ENCODE measurements at places on chromosomes 5 and 9.

- DNase-seq = no peak
Measured at GRCh38 chr5:115732026-115732425, 84.4 kb downstream of the CDO1 start.

DNA sequence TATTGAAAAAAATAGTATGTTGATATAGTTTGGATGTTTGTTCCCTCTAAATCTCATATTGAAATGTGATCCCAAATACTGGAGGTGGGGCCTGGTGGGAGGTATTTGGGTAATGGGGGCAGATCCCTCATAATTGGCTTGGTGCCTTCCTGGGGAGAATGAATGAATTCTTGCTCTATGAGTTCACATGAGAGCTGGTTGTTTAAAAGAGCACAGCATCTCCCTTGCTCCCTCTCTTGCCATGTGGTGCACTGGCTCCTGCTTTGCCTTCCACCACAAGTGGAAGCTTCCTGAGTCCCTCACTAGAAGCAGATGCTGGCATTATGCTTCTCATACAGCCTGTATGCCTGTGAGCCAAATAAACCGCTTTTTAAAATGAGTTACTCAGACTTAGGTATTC lies 154.8 kb downstream of the ADAMTS6 start:
- no peak for DNase-seq

DNA sequence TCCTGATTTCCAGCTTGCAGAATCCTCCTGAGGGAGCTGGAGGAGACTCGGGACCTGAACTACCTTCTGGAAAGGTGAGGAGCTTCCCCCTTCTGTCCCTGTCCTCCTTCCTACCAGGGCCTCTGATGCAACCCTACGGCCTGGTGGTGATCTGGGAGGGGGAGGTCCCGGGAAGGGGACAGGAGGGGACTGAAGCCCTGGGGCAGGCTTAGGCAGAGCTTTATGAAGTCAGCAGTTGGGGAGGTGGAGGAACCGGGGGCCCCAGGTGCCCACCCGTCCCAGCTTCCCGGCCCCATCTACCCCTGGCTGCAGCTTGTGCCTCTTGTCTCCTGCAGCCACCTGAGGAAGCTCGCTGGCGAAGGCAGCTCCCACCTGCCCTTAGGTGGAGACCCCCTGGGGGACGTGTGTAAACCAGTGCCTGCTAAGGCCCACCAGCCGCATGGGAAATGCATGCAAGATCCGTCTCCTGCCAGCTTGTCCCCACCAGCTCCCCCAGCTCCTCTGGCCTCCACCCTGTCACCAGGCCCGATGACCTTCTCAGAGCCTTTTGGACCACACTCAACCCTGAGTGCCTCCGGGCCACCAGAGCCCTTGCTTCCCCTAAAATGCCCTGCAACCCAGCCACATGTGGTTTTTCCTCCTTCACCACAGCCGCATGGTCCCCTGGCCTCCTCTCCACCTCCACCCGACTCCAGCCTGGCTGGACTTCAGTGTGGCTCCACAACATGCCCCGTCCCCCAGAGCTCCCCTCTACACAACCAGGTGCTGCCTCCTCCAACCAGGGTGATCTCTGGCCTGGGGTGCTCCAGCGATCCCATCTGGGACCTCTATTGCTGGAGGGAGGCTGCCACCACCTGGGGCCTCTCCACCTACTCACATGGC lies 2.1 kb downstream of the SPATA31E1 start:
- DNase-seq = peak; percentile 36

DNA sequence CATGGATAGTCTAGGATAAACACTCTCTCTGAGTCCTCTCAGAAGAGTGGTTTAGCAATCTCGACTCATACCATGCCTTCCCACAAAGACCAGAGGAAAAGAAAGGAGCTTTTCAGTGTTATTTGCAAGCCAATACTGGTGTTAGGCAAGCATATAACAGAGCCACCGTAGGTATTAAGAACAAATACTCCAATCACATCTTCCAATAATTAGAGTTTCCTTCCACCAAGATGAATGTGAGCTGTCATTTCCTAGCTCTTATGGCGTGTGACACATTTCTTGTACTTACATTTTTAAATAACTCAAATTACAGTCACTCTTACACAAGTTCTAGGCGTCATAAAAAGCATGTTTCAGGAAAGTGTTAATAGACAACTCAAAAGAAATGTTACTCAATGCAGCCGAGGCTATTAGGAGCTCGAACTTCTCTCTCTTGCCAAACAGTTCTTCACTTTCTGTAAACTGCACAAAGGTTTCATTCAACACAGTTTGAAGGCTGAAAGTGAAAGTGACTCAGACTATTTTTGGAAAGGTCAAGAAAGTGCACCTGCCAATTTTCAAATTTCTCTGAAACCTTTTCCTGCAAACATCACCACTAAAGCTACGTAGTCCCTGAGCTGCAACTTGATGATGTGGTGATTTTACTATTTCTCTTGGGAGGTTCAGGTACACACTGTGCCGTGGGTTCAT lies 153.8 kb downstream of the AUH start:
- no peak for DNase-seq

DNA sequence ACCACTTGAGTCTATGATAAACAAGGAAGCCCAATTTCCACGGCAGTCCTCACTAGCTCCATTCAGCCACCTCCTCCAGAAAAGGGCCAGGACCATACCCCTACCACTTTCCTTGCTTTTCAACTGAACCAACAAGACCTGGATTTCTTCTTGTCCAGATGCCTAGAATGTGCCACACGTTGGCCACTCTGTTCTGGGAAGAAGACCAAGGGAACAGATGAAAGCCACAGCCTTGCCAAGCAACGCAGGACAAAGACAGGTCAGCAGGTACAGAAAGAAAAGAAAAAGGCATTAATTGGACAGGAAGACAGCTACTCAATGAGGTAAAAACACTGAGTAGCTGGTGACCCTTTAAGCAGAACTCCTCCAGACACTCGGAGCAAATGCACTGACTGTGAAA lies 2.2 kb downstream of the CCNJL start:
- no peak for DNase-seq

DNA sequence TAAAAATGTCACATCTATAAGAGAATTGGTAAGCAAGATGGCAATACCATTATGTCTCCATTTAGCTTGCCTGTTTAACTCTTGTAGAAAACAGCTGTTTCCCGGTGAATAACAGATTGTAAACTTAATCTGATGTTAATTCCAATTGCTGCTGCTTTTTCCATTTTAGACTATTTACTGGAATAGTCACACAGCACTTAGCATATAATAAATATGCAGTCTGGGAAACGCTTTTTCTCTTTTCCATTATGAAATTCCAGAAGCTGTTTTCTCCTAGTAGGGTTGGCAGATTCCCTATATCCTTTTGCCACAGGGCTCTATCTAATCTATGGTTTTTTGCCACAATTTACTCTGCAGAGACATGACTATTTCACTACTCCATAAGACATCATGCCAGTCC lies 148.0 kb downstream of the CEMIP2 start:
- DNase-seq = no peak
